ENCODE measurements at places on chromosomes 13 and 19.

GRCh38 chr13:30406779-30407416, 15.4 kb upstream of the UBE2L5 start:
- DNase-seq = no peak
- no peak overlapping the region for H3K4me3 ChIP-seq
- H3K27ac ChIP-seq = no peak overlapping the region

DNA sequence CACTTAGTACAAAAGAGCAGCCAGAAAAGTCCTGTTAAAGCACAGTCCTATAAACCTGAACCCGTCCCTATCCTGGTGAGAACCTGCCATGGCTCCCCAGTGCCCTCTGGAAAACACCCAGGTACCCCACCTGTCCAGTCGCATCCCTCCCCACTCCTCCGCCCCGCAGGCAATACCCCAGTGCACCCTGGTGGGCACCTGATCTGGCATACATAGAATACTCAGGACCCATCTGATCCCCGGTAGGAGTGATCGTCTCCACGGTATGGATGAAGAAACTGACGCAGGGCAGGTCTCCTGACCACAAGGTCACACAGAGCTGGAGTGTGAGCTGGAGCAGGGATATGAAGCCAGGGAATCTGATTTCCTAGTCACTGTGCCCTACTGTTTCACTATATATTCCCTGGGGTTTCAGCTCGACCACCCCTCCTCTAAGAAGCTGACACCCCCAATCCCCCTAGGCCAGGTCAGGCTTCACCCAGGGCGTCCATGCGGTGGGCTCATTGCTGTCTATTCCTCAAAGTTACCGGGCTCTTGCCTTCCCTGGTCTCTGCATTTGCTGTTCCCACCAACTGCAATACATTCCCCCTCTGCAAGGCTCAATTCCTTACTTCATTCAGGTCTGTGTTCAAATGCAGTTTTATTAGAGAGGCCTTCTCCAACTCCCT, 12.6 kb downstream of the FBXO46 start:
- H3K4me3 ChIP-seq = peak overlapping the region; percentile 94
- H3K27me3 ChIP-seq = no peaks in the 10 kb centered on the region
- H3K27ac ChIP-seq = peak overlapping the region; percentile 94
- peaks cover 32% of the 10 kb centered on the region for H3K36me3 ChIP-seq

GRCh38 chr13:32938314-32938713, 77.9 kb upstream of the KL start:
- no peak overlapping the region for H3K27ac ChIP-seq
- peaks cover 6% of the 10 kb centered on the region for H3K27me3 ChIP-seq
- DNase-seq = no peak
- peaks cover 15% of the 10 kb centered on the region for H3K4me1 ChIP-seq
- no peaks in the 10 kb centered on the region for H3K36me3 ChIP-seq

- no peak for DNase-seq
- H3K4me1 ChIP-seq = peaks cover 1% of the 10 kb centered on the region
- H3K27me3 ChIP-seq = no peaks in the 10 kb centered on the region
- no peak overlapping the region for H3K27ac ChIP-seq
Observed at GRCh38 chr19:34766386-34766785, 6.6 kb downstream of the ZNF599 start.

DNA sequence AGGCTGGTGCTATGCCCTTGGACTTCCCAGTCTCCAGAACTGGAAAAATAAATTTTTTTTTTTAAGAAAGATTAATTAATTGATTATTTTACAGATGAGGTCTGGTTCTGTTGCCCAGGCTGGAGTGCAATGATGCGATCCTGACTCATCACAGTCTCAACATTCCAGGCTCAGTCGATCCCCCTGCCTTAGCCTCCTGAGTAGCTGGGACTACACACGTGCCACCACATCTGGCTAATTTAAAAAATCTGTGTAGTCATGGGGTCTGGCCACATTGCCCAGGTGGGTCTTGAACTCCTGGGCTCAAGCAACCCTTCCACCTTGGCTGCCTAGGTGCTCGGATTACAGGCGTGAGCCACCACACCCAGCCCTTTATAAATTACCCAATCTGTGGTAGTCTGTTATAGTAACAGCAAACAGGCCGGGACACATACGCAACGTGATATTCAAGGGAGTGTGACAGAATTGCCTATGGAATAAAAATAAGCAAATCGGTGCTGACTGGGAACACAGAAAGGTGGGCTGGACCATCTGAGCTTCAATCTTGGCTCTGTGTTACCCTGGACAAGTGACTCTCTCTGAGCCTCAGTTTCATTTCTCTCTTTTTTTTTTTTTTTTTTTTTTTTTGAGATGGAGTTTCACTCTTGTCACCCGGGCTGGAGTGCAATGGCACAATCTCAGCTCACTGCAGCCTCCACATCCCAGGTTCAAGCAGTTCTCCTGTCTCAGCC, 42.8 kb downstream of the PIN1 start:
- H3K4me3 ChIP-seq = no peak overlapping the region
- no peak for DNase-seq
- H3K36me3 ChIP-seq = no peaks in the 10 kb centered on the region
- no peak overlapping the region for H3K27ac ChIP-seq
- peaks cover 3% of the 10 kb centered on the region for H3K4me1 ChIP-seq

- H3K27me3 ChIP-seq = no peaks in the 10 kb centered on the region
- H3K4me3 ChIP-seq = no peak overlapping the region
- DNase-seq = no peak
- no peak overlapping the region for H3K27ac ChIP-seq
- H3K36me3 ChIP-seq = peaks cover 70% of the 10 kb centered on the region
- no peaks in the 10 kb centered on the region for H3K4me1 ChIP-seq
Observed at GRCh38 chr19:19651076-19651475, 7.6 kb upstream of the GMIP start.

DNA sequence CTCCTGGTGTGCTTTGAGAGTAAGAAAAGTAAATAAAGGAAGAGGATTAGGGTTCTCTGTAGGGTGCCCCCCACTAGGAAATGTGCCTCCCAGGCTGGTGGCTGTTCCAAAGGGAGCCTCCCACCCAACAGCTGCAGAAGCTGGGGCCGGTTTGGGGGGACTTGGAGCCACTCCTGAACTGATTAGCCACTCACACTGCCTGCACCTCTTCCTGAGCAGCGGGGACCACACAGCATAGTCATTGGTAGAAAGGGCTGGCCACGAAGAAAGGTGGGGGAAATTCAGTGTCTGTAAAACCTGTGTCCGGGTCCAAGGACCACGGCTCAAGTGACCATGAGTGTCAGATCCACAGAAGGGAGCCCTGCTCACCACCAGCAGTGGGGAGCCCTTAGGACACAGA, 55.6 kb downstream of the SPACA7 start:
- no peak overlapping the region for H3K4me3 ChIP-seq
- H3K27me3 ChIP-seq = no peaks in the 10 kb centered on the region
- H3K36me3 ChIP-seq = no peaks in the 10 kb centered on the region
- DNase-seq = no peak
- no peaks in the 10 kb centered on the region for H3K4me1 ChIP-seq
- no peak overlapping the region for H3K27ac ChIP-seq

DNA sequence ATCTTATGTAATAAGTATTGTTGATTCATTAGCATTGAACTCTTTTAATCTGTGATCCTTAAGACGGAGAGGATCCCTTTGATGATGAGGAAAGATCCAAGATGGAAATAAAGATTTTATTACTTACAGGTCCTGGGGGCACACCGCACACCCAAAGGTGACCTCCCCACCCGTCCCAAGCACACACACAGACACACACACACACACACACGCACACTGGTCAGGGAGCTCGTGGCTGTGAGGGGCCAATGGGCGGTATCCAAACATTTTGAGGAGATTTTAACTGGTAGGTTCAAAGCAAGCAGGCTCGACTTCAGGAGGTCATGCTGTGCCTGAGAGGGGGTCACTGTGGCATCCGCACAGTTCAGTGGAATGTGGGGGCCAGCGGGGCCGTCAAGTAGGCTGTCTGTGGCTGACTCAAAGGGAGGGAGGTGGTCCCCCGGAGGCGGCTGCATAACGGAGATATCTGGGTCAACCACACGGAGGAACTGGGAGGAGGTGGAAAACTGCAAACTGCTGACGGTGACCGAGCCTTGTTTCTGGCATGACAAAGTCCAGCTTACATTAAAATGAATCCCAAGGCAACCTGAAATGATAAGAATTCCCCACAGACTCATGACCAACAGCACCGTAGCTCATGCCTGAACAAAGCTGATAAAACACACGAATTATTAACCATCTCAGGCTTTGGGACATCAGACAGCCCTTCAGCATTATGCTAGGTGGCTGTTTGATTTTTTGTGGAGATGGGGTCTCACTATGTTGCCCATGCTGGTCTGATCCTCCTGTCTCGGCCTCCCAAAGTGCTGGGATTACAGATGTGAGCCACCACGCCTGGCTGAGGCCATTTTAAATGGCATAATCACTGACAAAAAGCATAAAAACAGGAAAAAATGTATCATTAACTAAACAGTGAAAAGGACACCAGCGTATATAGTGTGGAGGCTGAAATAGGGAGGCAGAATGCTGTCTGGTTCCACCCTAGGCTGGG, 20.9 kb upstream of the SIGLEC11 start:
- no peak overlapping the region for H3K27ac ChIP-seq
- H3K4me1 ChIP-seq = no peaks in the 10 kb centered on the region
- H3K36me3 ChIP-seq = peaks cover 33% of the 10 kb centered on the region
- no peak for DNase-seq

GRCh38 chr19:18340190-18340989, at the start of gene PGPEP1:
TSS of gene PGPEP1 (plus strand) at chr19:18340598. CDS start at chr19:18340682, 84 bp downstream.
- H3K27ac ChIP-seq = peak within 1 kb of the TSS; percentile 89
- peak; percentile 50 for DNase-seq
- peaks cover 13% of the 10 kb centered on the region for H3K36me3 ChIP-seq
- H3K4me3 ChIP-seq = peak within 1 kb of the TSS; percentile 86

DNA sequence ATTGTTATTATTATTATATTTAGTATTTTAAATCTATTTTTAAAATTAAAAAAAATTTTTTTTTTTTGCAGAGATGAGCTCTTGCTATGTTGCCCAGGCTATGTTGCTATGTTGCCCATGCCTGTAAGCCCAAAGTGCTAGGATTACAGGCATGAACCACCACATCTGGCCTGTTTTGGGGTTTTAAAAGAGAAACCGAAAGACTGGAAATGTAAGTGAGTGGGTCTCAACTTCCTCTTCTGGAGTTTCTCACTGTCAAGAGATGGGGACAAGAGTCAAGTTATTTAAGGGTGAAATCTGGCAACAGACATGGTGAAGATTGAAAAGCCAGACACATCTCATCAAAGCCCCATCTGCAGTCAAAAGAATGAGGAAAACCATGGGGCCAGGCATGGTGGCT, 4.2 kb upstream of the OR7G3 start:
- no peak for DNase-seq
- H3K36me3 ChIP-seq = no peaks in the 10 kb centered on the region
- H3K27ac ChIP-seq = no peak overlapping the region
- H3K27me3 ChIP-seq = no peaks in the 10 kb centered on the region
- H3K4me1 ChIP-seq = peaks cover 2% of the 10 kb centered on the region

DNA sequence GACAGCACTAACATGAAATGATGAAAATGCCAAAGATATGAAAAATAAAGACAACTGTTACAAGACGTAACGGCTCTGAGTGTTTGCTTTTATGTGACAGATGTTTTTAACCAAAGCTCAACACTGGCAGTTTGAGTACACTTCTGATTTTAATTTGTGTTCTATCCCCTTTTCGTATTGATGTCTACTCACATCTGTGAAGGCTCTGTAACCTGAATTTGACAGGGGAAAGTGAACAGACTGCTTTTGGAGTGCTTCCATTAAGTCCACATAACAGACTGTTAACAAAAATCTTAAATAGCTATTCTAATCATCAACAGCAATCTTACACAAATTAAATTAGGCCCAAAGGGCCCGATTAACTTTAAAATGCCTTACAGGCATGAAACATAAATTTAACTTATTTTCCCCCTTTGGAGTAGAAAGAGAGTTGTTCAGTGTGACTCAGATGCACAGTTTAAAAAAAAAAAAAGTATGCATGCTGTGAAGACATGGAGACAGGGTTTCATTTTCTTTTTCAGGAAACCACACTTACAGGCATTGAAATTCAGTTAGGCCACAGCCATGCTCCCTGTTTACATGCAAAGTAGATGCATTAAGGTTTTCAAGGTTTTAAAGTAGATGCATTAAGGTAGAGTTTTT, 16.3 kb upstream of the RNASEH2B start:
- H3K36me3 ChIP-seq = peaks cover 14% of the 10 kb centered on the region
- H3K4me1 ChIP-seq = peaks cover 48% of the 10 kb centered on the region
- H3K27ac ChIP-seq = peak overlapping the region; percentile 88
- no peaks in the 10 kb centered on the region for H3K27me3 ChIP-seq

GRCh38 chr13:66751691-66752090, 478.4 kb downstream of the PCDH9 start:
- H3K27me3 ChIP-seq = no peaks in the 10 kb centered on the region
- no peak for DNase-seq
- H3K27ac ChIP-seq = no peak overlapping the region
- H3K4me3 ChIP-seq = no peak overlapping the region
- H3K4me1 ChIP-seq = no peaks in the 10 kb centered on the region
